Fibroblast of the conjunctiva (primary cell): ENCODE measurements at places on chromosomes 3 and 15.
A peak's percentile ranks its signal among the peaks of the same experiment; 100 is the strongest.

GRCh38 chr3:46395210-46395661 is 11.6 kb downstream of the CCR5AS start:
- no peak for DNase-seq

- DNase-seq, result no peak
Measured at GRCh38 chr3:14297784-14298236, 104.6 kb upstream of the SLC6A6 start.

DNA sequence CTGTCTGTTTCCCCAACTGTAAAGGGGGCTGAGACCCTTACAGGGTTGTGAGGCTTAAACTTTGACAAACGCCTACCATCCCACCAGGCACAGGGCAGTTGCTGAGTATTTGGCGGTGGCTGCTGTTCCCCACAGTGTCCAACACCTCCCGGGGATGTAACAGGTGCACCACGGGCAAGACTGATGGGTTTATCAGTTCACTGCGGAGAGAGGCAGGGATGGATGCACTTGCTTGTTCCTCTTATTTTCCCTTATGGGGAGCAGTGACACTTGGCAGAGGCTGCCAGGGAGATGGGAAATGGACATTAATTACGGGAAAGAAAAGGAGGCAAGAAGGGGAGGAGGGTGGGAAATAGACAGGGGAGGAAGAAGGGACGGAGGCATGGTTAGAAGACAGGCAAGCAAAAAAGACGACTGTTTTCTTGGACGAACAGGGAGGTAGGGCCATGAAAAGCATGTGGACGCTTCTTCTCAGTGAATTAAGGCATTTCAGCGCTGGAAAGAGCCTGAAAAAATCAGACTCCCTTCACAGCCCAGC is 16.6 kb upstream of the ADIPOQ start:
- no peak for DNase-seq

- DNase-seq, result no peak
Measured at GRCh38 chr3:157529751-157530150, 26.5 kb upstream of the VEPH1 start.

DNA sequence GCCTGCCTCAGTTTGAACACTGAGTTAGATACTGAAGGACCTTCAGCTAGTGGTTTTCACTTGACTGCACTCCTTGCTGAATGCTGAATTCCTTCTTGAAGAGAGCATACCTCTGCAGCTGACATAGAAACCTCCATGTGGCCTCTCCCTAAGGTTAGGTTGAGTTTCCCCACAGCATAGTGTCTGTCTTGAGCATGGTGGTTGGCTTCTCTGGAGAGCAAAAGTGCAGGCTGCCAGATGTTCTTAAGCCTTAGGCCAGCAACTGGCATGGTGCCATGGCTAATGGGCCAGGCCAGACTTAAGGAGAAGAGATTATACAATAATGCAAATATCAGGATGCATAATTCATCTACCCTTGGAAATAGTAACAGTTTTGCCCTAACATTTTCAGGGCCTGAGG is 545.6 kb upstream of the ZNF385D start:
- DNase-seq, result peak; percentile 56

GRCh38 chr3:196677353-196677752 is 34.7 kb downstream of the CEP19 start:
- no peak for DNase-seq

GRCh38 chr15:45174069-45174468 is 13.7 kb downstream of the SHF start:
- DNase-seq, result no peak

- no peak for DNase-seq
Measured at GRCh38 chr15:74857082-74857655, 14.2 kb upstream of the ULK3 start.

GRCh38 chr15:95598251-95598855 is 732.1 kb upstream of the NR2F2 start:
- DNase-seq, result no peak

DNA sequence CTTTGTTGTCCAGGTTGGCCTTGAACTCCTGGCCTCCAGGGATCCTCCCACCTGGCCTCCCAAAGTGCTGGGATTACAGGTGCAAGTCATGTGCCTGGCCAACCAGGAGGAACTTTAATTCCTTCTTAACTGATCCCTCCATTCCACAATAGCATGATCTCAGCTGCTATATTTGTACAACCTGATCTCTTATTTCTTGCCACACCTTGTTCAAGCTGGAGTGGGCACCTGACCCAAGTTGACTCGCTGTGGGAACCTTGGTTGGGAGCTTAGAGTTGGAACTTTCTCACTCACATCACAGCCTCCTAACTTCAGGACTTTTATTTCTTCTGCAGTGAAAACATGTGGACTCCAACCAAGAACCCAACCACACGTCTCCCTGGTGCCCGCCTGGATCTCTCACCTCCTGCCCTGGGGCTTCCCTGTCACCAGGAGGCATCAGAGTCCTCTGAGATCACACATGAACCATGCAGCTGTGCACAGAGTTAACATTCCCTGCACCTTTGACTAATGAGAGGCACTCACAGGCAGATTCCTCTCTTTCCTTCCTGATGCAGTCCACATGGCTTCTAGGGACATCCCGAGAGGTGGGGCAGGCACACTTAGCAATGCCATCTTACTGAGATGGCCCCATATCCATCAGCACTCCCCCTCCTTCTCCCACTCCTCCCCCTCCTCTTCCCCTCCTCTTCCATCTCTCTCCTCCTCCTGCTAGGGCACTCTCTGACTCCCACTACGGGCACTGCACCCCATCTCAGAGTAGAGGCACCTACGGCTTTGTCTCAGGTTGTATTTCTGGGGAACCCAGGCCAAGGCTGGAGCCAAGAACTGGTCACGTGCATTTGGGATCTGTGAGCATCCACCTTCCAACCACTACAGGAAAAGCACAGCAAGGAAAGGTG is 9.7 kb upstream of the CYFIP1 start:
- no peak for DNase-seq

DNA sequence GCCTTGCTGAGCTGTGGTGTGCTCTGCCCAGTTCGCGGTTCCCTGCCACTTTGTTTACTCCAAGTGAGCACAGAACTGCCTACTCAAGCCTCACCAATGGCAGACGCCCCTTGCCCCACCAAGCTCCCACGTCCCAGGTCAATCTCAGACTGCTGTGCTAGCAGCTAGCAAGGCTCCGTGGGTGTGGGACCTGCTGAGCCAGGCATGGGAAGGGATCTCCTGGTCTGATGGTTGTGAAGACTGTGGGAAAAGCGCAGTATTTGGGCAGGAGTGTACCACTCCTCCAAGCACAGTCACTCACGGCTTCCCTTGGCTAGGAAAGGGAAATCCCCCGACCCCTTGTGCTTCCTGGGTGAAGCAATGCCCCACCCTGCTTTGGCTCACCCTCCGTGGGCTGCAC is 45.0 kb downstream of the SLC12A6 start:
- DNase-seq, result no peak

GRCh38 chr3:70640481-70640880 is 328.0 kb upstream of the MDFIC2 start:
- no peak for DNase-seq

DNA sequence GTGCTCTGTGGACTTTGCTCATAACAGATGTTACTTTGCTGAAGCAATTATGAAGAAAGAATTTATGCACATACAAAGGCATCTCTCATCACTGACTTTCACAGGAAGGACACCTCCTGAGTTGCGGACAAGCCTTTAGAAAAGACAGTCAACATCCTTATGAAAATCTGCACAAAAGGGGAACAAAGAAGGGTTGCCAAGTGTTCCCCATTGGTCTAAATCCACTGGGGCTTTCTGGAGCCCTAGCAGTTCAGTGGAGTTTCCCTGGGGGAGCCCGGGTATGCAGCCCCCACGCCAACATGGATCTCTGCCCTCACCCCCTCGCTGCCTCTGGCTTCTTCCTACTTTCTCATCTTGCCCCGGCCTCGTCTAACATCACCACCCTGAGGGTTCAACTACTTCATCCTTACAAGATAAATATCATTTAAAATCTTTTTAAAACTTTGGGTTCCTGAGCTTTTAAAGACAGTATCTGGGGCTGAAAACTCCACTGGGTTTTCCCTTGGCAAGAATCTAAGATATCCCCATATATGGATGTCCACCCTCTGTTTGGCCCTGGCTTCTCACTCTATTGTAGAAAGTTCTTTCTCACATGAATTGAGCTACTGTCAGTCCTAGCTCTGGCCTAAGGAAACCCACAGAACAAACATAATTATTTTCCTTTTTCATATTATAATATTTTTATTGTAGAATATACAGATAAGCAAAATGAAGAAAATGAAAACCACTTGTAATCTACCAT is 207.9 kb upstream of the RGMA start:
- no peak for DNase-seq

DNA sequence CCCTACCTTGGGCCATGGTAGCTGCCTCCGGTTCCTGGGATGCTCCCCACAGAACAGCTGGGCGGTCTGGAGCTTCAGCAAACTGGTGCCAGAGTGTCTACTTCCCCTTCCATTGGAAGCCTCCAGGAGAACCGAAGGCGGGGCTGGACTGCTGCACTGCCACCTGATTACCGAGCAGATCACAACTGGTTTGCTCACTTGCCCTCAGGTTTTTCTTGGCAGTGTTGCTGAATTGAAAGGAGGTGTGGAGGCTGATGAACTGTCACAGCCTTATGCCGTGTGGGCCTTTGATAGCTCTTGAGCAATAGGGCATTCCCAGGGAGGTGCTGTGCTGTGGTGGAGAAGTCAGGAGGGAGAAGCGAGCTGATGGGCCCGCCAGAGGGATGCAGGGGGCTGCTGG is at the start of gene TGM5:
TGM5 (minus strand) TSS at position 95 of the 400 bp plus-strand sequence; CDS start at position 16, 79 bp downstream.
- no peak for DNase-seq

GRCh38 chr15:45648521-45649200 is 13.8 kb downstream of the SQOR start:
- DNase-seq, result no peak

DNA sequence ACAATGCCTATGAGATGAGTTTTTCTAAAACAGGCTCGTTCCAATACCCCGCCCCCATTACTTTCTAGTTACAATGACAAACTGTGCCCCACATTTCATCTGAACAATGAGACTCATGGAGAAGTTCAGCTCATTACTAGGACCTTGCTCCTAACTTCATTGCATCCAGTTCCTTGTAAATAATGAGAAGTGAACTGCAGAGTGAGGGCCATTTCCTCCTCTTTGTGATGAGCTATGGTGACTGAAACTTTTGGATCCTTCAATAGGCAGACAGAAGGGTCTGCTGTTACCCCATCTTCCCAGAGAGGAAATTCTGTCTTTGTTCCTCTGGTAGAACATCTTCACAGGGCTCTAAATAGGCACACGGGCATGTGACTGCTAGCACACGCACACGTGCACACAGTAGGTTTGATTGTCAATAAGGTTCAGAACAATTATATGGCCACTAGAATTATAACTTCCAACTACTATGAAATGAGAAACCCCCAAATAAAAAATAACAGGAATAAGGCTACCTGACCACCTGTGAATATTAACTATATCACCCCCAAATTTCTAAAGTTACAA is 51.8 kb downstream of the SERP1 start:
- DNase-seq, result no peak

- no peak for DNase-seq
Measured at GRCh38 chr3:24136624-24137310, 191.7 kb downstream of the NR1D2 start.

- no peak for DNase-seq
Measured at GRCh38 chr3:25610167-25610566, 54.5 kb downstream of the TOP2B start.

- DNase-seq, result no peak
Measured at GRCh38 chr3:188025555-188025954, 128.4 kb upstream of the LPP start.

DNA sequence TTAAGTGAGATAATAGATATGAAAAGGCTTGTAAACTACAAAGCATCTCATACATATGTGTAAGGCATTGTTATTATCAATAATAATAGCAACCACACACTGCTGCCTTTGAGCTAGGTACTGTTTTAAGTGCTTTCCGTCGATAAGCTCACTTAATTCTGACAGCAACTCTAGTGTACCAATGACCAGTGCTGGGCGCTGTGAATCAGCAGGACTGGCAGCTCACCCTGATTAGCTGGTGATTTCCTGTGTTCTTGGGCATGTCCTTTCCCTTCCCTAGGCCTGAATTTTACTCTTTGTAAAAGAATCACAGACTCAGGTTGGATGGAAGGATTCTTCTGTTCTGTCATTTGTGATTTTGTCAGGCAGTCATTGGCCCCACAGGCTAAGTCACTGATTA is 215.6 kb downstream of the LPP start:
- no peak for DNase-seq

GRCh38 chr3:169147238-169148008 is 516.1 kb downstream of the MECOM start:
- DNase-seq, result no peak

GRCh38 chr3:195914648-195915473 is 6.5 kb upstream of the TNK2 start:
- DNase-seq, result peak; percentile 96
